ENCODE measurements at places on chromosomes 16 and 17. TPM values are rescaled to one million over a fixed set of nuclear protein-coding genes. Genes with fewer than 3 reads are reported as not detected.

The VTN gene
- total RNA-seq, result 0.60 TPM

The RTN4RL1 gene
- 1.2 TPM for total RNA-seq

The AATK gene
- 0.56 TPM for total RNA-seq

The KRTAP9-4 gene
- not detected for total RNA-seq

The DHRS11 gene
- 8.4 TPM for total RNA-seq

The RAC3 gene
- total RNA-seq, result 6.2 TPM

The SRL gene
- total RNA-seq, result 0.16 TPM

All from esophagus mucosa (tissue), 1 donor.